ENCODE measurements at places on chromosomes 2 and 18.

DNA sequence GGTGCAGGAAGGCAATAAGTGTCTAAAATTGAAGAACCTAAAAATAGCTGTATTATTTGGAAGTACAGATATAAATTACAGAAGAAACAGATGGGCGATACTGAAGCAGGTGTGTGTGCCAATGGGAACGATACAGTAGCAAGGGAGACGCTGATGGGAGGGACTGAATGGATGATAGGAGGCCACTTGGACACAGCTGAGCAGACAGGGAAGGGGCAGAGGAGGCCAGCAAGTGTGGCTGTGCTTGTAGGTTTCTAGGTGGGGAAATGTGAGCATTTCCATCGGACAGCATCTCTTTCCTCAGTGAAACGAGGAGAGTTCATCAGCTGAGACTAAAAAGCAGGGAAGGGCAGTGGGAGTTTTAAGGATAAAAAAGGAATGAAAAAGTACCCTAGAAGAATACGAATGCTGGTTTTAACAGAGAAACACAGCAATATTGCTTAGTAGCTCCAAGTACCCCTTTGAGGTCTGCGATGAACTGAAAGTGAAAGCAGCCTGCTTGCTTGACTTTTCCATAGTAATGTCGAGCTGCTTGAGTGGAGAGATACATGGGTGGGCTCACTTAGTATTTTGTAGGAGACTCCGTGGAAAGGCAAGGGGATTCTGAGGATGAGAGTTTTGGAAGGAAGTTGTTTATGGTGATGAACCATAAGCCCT, 91.7 kb upstream of the EPC2 start:
- DNase-seq = no peak

DNA sequence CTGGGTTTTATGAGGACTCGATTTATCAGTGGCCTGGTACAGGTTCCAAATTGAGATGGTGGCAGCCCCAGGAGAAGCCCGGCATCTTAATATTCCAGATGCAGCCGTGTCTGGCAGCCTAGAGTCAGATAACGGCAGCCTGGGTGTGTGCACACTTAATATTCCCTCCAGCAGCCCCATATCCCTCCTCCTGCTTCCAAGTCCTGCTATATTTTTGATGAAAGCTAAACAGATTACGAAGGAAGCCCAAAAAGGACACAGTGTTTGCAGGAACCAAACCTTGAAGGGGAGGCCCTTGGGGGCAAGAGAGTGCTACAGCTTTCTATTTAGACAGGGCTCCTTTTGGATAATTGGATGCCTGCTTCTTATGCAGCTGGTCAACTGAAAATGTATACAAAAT, 25.1 kb upstream of the ALK start:
- DNase-seq = no peak

GRCh38 chr2:101302016-101302415, 6.5 kb downstream of the RNF149 start:
- no peak for DNase-seq

DNA sequence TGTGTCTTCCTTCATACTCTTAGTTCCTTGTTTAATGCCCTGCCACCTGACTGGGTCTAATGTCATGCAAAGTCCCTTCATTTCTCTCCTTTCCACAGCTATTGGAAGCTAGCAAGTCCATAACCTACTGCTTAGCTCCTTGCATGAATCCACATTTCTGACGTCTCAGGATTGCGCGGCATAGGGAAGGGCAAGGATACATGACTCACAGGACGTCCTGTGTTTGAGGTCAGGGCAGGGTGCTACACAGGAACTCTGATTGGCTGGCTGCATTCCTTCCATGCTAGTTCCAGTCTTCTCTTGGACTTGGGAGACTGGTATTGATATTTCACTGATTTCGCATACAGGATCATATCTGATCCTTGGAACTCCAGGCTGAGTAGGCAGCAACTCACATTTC, 137.9 kb downstream of the CDH2 start:
- DNase-seq = no peak

- DNase-seq = no peak
Observed at GRCh38 chr2:157106950-157107349, 150.6 kb upstream of the GALNT5 start.

DNA sequence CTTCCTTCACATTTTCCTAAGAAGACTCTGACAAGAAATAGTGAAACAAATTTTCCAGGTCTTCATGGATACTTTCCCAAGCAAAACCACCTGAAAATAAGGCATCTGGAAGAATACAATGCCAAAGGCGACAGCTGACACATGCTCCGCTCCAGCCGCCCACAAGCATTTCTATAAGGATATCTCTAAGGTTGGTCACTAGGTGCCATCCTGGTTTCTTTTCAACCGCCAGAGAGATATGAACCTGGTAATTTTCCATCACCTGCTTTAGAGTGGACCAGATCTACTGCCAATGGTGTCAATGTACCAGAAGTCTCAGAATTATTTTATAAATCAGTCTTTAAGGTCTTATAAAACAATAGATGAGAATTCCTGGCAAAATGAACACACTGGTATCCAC, 97.2 kb downstream of the GAREM1 start:
- DNase-seq = no peak

DNA sequence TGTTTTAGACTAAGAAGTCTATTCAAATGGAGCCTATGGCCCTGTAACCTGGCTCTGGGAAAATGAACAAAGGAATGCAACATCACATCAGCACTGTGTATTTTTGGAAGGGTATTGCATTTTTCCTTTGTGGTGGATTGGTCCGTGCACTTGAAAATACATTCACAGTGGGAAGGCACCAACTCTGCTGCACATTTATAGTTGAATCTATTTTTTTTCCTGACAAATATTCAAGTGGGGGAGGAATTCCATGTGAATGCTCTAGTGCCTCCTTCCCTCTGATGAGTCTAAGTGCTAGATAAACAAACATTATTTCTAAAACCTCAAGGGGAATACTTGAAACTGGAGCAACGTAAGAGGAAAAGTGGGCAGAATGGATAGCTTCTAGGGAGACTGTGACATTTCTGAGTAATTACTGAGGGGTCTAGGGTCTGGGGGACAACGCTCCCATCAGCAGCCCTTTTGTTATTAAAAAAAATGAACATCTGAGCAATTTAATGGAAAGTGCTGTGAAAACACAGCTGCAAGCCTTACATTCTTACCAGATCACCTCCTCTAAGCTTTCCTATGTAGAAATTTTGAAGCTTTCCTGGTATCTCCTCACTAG, 208.2 kb downstream of the SLC8A1 start:
- DNase-seq = no peak

DNA sequence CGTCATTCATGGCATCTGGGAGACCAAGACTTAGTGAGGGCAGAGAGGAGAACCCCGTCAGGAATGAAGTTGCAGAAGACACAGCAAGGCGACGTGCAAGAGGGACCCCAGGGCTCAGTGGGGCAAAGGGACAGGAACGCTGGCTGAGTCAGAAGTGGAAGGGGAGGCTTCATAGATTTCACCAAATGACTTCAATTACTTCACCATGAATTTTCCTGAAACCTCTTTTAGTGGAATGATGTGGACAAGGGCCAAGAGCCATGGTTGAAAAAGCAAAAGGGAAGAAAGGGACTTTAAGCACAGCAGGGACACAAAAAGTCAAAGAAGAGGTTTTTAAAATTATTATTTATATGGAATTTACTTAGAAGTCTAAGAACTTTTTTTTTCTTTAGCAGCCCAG, 141.6 kb upstream of the PID1 start:
- no peak for DNase-seq

DNA sequence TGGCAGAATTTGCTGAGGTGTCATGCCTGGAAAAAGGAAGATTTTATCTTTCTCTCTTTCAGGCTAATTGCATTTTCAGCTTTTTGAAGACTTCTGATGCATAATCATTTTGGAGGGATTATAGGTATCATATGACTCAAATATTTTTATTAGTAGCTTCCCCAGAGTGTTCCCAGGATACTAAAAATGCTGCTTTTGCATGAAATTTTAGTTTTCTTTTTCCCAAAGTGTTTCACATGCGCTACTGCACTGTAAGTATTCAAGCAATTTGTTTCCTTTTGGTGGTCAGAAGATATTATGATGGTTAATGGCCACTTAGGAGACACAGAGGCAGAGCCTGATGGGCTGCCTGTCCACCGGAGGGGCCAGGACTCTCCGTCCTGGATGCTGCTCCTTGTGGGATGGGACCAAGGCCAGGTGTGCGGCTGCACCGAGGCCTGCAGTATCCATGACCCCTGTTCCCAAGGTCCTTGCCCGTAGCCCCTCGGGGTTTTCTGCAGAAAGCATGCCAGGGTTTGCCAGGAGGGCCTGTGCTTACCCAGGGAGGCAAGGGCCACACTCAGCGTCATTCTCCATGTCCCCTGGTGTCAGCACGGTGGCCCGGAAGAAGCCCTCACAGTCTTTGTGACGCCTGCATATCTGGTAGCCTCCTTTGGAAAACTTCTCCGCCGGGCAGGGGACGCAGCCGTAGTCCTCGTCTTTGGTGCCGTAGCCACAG, 60.2 kb downstream of the EDAR start:
- DNase-seq = no peak

GRCh38 chr2:205280596-205281236, 401.6 kb upstream of the NRP2 start:
- no peak for DNase-seq

DNA sequence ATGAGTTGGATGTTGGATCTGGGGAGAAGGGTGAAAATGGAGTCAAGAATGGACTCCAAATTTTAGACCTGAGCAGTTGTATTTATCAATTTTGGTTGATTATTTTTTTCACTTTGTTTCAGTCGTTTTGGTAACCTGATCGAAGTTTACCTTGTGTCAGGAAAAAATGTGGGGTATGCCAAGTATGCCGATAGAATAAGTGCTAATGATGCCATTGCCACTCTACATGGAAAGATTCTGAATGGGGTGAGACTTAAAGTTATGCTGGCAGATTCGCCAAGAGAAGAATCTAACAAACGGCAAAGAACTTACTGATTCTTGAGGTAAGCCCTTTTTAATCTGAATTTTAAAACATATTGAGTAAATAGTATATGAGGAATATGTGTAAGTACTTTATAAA, 13.6 kb downstream of the RBM45 start:
- no peak for DNase-seq

DNA sequence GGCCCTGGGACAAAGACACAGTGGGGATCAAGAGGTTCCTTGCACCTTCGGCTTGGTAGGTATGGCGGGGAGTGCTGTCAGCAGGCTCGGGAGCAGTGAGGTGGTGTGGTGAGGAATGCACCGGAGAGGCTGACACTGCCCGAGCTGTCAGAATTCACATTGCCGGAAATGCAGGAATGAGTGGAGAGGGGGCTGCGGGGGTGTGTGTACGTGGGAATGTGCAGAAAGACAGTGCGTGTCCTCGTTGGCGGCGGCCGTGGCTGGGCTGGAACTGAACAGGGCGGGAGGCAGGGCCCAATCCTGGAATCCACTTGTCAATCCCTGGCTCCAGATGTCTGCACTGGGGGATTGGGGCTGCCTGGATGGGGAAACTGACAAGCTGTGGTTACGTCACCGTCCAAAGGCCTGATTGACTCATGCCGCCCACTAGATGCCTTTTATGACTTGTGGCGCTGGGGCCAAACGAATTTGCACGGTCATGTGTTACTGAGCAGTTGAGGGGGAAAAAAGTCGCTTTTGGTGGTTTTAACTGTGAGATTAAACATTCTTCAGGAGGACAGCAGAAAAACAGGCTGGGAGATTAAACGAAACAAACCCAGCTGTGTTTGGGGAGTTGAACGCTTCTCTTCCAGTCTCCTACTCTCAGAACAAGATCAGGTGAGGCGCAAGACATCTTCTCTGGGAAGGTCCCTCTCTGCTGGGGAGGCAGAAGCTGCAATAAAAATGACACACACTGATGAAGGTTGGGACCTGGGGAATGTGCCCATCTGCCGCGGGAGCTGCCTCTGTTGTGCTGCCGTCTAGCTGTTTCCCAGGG, 189.4 kb upstream of the GLI2 start:
- no peak for DNase-seq

DNA sequence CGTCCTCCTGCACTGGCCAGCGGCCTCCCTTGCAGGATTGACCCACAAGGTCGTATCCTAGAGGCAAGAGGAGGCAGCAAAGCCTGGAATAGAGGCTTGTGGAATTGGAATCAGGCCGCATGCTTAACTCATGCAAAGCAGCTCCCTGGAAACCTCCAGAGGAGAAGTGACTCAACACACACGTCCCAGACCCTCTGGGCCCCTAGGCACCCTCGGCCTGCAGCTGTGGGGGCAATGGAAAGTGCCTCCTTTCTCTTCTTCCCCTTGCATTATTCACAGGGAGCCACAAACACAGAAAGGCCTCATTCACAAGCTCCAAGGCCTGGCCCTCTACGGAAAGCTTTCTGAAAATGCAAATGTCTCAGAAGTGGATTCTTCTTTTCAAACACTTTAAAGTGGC, 19.6 kb downstream of the SPATA3 start:
- no peak for DNase-seq

- DNase-seq = no peak
Observed at GRCh38 chr2:9639000-9639602, 8.3 kb upstream of the YWHAQ start.

GRCh38 chr2:190635781-190636180, 13.1 kb upstream of the NAB1 start:
- no peak for DNase-seq

GRCh38 chr2:38554973-38555595, 47.6 kb downstream of the HNRNPLL start:
- no peak for DNase-seq

GRCh38 chr2:59204040-59204439, 962.9 kb upstream of the FANCL start:
- no peak for DNase-seq

DNA sequence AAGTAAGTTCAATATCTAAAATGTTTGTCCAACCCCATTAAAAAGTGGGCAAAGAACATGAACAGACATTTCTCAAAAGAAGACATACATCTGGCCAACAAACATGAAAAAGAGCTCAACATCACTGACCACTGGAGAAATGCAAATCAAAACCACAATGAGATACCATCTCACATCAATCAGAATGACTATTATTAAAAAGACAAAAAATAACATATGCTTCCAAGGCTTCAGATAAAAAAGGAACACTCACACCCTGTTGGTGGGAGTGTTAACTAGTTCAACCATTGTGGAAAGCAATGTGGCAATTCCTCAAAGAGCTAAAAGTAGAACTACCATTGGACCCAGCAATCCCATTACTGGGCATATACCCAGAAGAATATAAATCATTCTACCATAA, 931.1 kb downstream of the LRP1B start:
- no peak for DNase-seq

DNA sequence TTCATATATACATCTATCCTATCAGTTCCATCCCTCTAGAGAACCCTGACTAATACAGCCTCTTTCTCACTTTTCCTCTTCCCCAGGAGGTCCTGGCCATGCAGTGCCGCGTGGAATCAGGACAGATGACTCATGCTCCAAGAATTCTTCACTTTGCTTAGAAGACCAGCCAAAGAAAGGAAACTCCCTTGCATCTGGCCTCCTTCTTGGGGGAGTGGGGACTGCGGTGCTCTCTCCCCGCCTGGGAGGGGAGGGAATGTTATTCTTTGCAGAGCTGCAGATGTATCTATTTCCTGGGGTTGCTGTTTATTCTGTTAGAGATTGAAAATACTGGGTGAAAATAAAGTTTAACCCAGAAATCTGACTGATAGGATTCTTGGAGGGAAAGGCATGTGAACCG, 111.5 kb upstream of the SH3BP4 start:
- DNase-seq = no peak
